Left kidney (tissue), 8 donors: ENCODE measurements at places on chromosomes 1 and 21.
A peak's percentile ranks its signal among the peaks of the same experiment; 100 is the strongest.

- DNase-seq, result no peak
These were observed 218.5 kb upstream of the ZC3H12A start for GRCh38 chr1:37255868-37256267.

- no peak for DNase-seq
These were observed 29.6 kb downstream of the B3GALT2 start for GRCh38 chr1:193156822-193157142.

DNA sequence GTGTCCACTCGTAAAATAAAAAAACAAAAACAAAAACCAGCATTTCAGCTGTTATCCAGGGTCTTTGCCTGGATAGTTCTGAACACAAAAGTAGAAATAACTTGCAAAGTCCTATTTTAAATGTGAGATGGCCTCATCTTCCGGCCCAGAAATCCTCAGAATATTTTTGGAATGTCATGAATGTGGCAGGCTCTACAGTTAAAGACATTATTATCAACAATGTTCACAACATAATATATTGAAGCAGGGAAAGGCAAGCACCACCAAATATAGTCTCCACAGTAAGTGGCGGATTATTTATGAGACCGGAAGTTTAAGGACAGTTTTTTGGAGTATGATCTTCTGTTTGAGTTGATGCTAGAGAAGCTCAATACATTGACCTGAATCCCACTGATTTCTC, 1.2 kb upstream of the C1orf198 start:
- peak; percentile 63 for DNase-seq

DNA sequence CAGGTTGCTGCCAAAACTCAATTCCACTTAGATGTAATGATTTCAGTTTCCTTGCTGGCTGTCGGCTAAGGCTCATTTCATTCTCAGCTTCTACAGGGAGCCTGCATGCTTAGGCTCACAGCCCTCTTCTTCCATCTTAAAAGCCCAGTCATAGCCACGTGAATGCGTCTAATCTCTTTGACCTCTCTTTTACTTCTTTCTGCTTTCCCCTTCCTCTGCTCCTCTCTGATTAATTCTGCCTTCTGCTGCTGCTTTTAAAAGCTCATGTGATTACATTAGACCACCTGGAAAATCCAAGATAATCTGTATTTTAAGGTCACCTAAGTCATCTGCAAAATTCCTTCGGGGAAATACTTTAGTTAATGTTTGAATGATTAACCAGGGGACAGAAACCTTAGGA, 812.8 kb upstream of the BRINP3 start:
- DNase-seq, result peak; percentile 25

DNA sequence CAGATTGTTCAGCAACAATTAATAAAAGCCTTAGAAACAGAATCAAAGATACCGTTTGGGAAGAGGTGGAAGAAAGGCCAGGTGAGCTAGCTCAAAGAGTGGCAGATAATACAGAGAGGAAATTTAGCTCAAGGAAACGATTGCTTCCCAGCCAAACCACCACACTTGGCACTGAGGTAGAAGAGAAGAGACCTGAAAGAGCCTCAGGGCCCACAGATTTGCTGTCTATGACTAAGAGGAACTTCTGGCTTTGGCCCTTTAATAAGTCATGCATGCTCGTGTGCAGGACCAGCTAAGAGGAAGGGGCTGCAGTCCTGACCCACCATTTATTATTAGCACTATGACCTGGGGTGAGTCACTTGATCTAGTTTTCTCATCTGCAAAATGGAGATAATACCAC, 72.8 kb upstream of the BCL10 start:
- DNase-seq, result no peak

GRCh38 chr1:244316407-244316806, 135.3 kb downstream of the ADSS2 start:
- no peak for DNase-seq

GRCh38 chr21:26840201-26840600, 5.0 kb downstream of the ADAMTS1 start:
- no peak for DNase-seq

DNA sequence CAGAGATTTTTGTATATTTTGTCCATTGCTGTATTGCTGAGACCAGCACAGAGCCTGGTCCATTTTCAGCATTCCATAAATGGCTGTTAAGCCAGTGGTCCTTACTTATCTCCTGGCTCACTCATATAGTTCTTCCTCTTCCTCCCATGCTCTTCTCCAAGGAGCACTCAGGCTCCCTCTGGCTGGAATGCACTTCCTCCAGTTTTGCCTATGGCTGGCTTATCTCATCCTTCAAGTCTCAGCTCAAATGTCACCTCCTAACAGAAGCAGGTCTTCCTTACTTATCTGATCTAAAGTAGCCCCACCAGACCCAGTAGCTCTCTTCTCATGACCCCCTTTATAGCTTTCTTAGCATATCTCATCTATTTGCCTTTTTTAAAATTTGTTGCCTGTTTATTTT, 146.9 kb downstream of the SLC30A10 start:
- DNase-seq, result no peak

GRCh38 chr1:18284805-18285537, 177.4 kb downstream of the IGSF21 start:
- peak; percentile 19 for DNase-seq

GRCh38 chr1:51009381-51009780, 39.3 kb downstream of the CDKN2C start:
- DNase-seq, result no peak

DNA sequence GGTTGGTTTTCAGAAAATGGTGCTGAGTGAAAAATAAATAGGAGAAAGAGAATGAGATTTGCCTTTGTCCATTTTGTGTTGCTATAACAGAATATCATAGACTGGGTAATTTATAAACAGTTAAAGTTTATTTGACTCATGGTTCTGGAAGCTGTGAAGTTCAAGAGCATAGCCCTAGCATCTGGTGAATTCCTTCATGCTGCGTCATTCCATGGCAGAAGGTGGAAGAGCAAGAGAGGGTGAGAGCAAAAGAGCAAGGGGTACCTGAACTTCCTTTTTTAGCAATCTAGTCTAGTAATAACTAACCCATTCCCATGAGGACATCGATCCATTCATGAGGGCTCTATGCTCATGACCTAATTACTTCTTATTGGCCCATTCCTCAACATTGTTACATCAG, 209.1 kb upstream of the ZP4 start:
- no peak for DNase-seq

- DNase-seq, result no peak
These were observed 66.3 kb upstream of the BMP8A start for GRCh38 chr1:39425151-39425550.
